HepG2 (cell line): ENCODE measurements at places on chromosomes 2 and 18. TPM values are rescaled to one million over a fixed set of nuclear protein-coding genes. Genes with fewer than 3 reads are reported as not detected.

- H3K36me3 ChIP-seq: no peaks in the 10 kb centered on the region
- no peak for DNase-seq
- H3K4me1 ChIP-seq: peaks cover 9% of the 10 kb centered on the region; the same call in 1 of the 2 replicates
- H3K4me3 ChIP-seq: no peak overlapping the region
- no peak overlapping the region for H3K27ac ChIP-seq
Observed at GRCh38 chr18:13379930-13380690, 161.6 kb downstream of the LDLRAD4 start.

DNA sequence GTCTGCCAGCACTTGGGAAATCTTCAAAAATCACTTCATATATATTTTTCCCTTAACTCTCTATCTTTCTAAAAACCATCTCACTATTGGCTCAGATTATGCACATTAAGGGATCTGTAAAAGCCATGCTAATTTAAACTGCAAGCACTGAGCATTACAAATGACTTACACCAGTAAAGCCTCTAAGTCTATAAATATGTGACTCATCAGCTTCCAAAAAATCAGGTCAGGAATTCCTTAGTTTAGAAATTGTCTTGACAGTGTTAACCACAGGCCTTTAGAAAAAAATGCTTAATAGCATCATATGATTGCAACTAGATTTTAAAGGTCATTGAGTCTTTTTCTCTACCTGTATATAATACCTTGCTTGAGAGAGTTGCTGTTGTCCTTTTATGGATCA, 1113.6 kb upstream of the PIK3C3 start:
- H3K27ac ChIP-seq: no peak overlapping the region
- DNase-seq: no peak
- no peak overlapping the region for H3K4me3 ChIP-seq
- no peaks in the 10 kb centered on the region for H3K27me3 ChIP-seq
- H3K36me3 ChIP-seq: no peaks in the 10 kb centered on the region
- H3K4me1 ChIP-seq: no peaks in the 10 kb centered on the region

DNA sequence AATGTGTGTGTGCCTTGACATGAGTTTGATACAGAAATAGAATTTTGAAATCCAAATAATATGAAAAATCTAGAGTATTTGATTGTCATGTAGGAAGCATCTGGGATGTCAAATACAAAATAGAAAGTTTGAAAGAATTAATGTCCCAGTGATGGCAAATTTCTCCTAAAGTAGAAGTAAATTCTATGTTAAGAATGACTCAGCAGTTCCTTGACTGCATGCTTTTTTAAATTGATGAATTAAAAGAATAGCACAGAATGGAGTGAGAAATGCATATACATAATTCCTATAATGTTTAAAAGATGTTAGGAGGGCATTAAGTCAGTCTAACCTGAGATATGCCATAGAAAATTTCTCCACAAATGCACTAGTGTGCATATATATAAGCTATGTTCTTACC, 357.5 kb downstream of the TMEM182 start:
- no peaks in the 10 kb centered on the region for H3K4me1 ChIP-seq
- H3K4me3 ChIP-seq: no peak overlapping the region
- no peaks in the 10 kb centered on the region for H3K36me3 ChIP-seq

DNA sequence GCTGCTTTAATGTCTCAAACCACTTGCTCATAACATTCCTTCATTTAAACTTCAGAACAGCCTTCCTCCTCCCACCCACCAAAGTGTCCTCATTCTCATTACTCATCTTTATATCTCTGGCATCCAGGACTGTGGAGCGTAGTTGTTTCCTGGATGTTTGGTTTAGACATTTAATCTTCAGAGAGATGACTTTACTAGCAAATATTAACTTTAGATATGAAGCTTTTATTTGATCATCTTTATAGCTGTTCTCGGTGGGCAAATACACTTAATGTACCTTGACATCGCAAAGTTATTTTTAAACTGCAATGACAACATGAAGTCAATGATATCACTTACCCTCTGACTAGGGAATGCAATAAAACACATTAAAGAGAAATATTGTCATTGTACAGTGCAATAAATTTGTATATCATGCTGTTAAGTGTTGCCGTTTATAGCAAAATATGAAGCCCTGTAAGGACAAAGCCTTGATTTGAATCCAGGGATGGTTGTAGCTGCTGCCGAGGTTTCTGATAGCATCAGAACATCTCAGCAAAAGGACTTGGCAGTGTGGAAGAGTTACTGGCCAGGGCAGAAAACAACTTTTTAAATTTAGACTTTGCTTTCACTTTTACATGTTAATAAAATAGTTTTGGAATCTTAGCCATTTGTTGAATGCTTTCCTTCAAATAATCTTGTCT, 4.6 kb upstream of the LAMA3 start:
- no peak overlapping the region for H3K27ac ChIP-seq
- H3K36me3 ChIP-seq: no peaks in the 10 kb centered on the region
- H3K4me3 ChIP-seq: no peak overlapping the region

- no peak for DNase-seq
- H3K4me3 ChIP-seq: no peak overlapping the region
- H3K27ac ChIP-seq: no peak overlapping the region
- H3K27me3 ChIP-seq: no peaks in the 10 kb centered on the region
- H3K4me1 ChIP-seq: no peaks in the 10 kb centered on the region
Observed at GRCh38 chr2:41909584-41909983, 138.2 kb upstream of the PKDCC start.

DNA sequence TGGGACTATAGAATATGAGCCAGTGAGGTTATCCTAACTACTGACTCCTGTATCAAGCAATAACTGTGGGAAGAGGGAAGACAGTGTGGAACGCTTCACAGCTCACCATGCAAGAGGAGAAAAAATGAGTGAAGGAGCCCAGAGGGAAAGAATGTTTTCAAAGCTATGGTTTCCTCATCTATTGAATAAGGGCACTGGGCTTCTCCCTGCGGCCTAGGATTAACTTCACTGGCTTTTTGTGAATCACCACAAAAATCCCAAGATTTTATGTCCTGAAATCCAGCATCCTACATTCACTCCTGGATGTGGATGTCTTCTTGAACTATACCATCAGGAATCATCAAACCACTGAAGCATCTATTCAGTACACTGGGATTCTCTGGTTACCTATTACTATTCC, 44.5 kb upstream of the SP5 start:
- H3K4me1 ChIP-seq: no peaks in the 10 kb centered on the region
- H3K27ac ChIP-seq: no peak overlapping the region

DNA sequence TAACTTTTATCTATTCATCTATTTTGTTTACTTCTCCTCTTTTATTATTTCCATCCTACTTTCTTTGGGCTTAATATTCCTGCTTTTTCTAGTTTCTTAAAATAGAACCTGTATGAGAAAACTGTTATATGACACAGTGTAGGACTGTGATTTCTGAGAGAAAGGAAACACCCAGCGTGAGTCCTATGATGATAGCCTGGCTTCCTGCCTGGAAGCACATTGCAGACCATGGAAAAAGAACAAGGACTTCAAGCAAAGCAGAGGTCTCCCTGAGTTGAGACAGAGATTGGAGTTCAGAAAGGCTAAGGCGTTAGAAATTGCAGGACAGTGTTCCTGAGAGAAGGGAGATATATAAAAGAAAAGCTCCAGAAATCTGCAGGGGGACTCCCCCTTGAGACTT, 7.8 kb downstream of the RBM44 start:
- H3K27ac ChIP-seq: no peak overlapping the region
- no peaks in the 10 kb centered on the region for H3K36me3 ChIP-seq
- H3K27me3 ChIP-seq: no peaks in the 10 kb centered on the region; the same call in 1 of the 2 replicates
- no peak overlapping the region for H3K4me3 ChIP-seq
- H3K4me1 ChIP-seq: no peaks in the 10 kb centered on the region

GRCh38 chr2:212845941-212846340, 305.5 kb downstream of the IKZF2 start:
- no peak overlapping the region for H3K4me3 ChIP-seq
- no peaks in the 10 kb centered on the region for H3K36me3 ChIP-seq
- no peaks in the 10 kb centered on the region for H3K4me1 ChIP-seq
- no peak for DNase-seq

DNA sequence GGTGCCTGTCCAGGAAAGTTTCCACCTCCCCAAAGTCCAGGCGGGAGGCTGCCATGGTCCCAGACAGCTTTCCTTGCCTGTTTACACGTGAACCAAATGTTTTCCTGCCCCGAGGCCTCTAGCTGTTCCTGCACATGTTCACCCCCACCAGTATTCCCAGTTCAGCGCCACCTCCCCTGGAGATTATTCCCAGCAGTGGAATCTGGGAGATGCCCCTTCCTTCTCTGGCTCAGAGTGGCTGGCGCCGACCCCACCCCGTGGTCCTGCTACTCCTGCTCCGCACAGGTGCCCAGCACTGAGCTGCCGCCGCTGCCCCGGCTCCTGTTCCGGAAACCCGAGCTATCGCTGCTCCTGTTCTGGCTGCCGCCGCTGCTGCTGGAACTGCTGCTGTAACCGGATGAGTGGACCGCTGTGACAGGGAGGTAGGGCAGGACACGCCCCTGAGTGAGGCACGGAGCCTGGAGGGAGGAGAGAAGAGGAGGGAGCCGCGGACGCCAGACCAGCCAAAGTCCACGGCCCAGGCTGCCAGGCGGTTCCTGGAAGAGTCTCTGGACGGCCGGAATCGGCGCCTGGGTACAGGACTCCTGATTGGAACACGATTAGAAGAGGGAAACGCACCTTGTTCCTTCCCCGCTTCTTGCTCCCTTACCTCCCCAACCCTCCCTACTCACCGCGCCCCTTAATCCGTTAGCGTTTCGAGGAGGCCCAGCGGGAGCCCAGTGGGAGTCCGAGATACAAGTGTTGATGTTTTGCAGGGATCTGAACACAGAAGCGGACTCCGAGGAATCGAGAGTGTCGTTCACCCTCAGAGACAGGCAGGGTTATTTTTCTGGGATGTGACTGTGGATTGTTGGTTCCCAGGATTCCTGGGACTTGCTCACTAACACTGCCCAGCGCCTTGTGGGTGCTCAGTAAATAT, at the start of gene PDE11A:
Gene PDE11A, minus strand, starts transcription at position 395 of the 919 bp plus-strand sequence. Its CDS starts 340 bp downstream, at position 55.
- no peaks in the 10 kb centered on the region for H3K36me3 ChIP-seq
- peak within 1 kb of the TSS; percentile 77 for H3K4me3 ChIP-seq
- no peaks in the 10 kb centered on the region for H3K27me3 ChIP-seq
- peak; percentile 88 for DNase-seq
- peaks cover 44% of the 10 kb centered on the region for H3K4me1 ChIP-seq

Gene EDAR
- not detected in 2 replicates for total RNA-seq

Gene ZSWIM2
- not detected in 2 replicates for total RNA-seq

Gene RGPD4
- not detected in 2 replicates for total RNA-seq

Gene TRIM43
- total RNA-seq: not detected in 2 replicates

Gene MBD2
- 38.5 and 48.6 TPM in 2 replicates for total RNA-seq

Gene ZSCAN30
- 6.8 and 7.7 TPM in 2 replicates for total RNA-seq

Gene GPBAR1
- total RNA-seq: 0.09 TPM in 1 of 2 replicates, not detected in the other

Gene DAW1
- not detected in 2 replicates for total RNA-seq

Gene SAG
- not detected in 2 replicates for total RNA-seq

Gene SERPINB8
- 2.2 and 2.6 TPM in 2 replicates for total RNA-seq
